ENCODE measurements at places on chromosomes 11 and 22.

DNA sequence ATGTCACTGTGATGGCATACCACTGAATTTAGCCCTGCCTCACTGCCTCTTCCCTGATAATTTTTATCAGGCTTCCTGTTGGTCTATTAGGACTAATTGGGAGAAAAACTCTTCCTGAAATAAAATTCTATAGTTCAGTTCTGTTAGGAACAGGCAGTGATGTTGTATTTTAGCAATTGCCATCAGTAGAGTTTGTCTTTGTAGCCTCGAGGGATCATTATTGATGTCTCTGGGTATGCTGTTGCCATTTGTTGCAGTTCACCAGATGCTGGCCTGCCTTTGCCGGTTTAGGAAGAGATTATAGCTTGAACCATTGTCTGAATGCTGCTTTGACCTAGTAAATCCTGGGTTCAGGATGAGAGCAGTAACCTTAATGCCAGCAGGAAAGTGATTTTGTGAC, 41.0 kb downstream of the KDM2A start:
- no peak for DNase-seq

- DNase-seq: no peak
Measured at GRCh38 chr22:45472426-45472825, 30.3 kb upstream of the FBLN1 start.

DNA sequence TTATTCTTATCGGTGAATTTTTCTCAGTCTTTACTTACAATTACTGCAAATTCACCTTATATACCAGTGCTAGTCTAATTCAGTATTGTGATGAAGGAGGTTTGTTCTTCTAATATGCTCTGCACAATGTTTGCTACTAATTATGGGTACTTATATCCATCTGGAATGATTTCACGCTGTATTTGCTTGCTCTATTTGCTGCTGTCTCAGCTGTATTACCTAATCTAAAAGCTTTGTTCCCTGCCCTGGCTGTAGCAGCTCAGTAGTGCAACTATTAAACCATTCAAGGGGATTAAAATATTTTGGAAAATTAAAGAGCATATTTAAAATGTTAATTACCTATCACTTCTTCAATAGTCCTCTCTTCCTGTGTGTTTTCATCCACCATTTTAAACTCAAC, 375.3 kb downstream of the LUZP2 start:
- no peak for DNase-seq

- no peak for DNase-seq
Measured at GRCh38 chr11:124875401-124875800, 10.2 kb downstream of the ROBO3 start.

DNA sequence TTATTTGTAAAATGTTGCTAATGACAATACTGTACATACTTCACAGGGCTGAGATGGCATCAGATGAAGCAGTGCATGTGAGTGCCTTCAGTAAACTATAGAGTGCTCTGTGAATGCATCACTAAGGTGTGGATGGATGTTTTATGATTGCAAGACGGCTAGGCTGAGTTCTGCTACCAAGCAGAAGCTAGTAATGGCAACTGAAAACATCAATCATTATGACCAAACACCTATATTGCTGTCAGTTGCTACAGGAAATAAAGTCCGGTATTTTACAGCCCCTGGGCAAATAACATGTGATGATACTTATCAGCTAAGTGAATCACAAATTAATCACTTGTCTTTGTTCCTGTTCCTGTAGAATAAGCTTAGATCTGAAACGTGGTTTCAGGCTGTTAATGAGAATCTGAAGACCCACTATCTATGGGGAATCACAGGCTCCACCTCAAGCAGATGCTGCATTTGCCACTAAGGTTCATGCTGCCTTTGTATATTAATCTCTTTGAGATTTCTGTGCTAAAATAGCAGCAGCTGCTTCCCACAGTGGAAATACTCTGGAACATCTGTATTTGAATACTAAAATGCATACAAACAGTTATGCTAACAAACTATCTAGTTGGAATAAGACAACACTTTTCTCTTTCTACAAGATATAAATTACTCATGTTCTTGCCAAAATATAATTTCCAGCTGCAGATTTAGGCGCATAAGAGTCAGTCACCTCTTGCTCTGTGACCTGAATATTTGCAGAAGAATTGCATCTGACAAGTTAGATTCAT, 254.0 kb upstream of the PITPNB start:
- DNase-seq: no peak

DNA sequence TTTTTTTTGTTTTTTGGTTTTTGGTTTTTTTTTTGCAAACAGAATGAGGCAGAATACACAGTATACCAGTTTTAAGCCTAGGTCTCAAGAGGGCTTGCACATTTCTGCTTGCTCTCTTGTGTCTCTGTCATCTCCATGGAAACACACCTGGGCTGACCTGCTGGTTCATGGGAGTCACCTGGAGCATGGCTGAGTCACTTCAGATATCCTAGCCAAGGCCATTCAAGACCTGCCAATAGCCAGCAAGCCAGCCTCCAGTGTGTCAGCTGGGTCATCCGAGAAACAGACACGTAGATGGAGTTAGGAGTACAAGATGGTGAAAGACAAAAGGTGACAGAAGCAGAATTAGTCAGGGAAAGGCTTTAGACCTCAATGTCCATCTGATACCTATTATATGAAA, 124.2 kb upstream of the SEZ6L start:
- DNase-seq: no peak

DNA sequence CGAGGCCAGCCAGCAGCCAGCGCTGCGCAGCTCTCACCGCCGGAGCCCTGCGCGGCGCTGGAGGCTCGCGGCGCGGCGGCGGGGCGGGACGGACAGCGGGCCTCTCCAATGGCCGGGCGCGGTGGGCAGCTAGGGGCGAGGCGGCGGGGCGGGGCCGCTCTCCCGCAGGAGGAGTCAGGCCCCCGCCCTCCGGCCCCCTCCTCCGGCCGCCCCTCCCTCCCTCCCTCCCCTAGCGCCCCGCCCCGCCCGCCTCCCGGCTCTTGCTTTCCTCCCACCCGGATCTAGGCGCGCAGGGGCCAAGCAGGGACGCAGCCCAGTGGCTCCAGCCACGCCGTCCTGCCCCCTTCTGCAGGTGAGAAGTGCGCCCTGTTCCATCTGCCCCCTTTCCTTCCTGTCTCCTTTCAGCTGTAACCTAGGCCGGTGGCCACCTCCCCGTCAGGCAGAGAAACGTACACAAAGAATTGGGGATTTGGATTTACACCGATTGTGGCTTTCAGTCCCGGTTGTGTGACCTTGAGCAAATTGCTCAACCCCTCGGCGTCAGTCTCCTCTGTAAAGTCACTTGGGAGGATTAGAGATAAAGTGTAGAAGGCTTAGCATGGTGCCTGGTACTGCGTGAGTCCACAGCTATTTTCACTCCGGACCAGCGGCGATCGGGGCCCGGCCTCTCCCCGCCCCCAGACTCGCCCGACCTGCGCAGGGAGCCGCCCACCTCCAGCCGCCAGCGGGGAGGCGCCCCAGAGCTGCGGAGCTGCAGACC, at the start of gene FZD4:
Gene FZD4, minus strand, starts transcription at position 35 of the 760 bp plus-strand sequence. CDS start 310 bp downstream, outside the sequence.
- DNase-seq: peak; percentile 74

GRCh38 chr11:46267930-46268329, 9.5 kb upstream of the CREB3L1 start:
- DNase-seq: no peak

- no peak for DNase-seq
Measured at GRCh38 chr11:57314221-57314973, 10.4 kb downstream of the TNKS1BP1 start.

- DNase-seq: no peak
Measured at GRCh38 chr11:41666951-41667653, 207.7 kb upstream of the LRRC4C start.

- no peak for DNase-seq
Measured at GRCh38 chr22:19691721-19692341, 22.5 kb upstream of the SEPTIN5 start.

DNA sequence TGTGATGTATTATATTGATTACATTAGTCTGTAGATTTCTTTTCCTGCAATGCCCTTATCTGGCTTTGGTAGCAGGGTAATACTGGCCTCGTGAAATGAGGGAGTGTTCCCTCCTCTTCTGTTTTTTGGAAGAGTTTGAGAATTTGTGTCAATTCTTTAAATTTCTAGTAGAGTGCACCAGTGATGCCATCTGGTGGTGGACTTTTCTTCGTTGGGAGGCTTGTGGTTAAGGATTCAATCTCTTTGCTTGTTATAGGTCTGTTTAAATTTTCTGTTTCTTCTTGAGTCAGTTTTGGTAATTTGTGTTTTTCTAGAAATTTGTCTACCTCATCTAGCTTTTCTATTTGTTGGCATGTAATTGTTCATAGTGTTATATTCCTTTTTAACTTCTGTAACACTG, 18.9 kb downstream of the SHANK3 start:
- DNase-seq: no peak

DNA sequence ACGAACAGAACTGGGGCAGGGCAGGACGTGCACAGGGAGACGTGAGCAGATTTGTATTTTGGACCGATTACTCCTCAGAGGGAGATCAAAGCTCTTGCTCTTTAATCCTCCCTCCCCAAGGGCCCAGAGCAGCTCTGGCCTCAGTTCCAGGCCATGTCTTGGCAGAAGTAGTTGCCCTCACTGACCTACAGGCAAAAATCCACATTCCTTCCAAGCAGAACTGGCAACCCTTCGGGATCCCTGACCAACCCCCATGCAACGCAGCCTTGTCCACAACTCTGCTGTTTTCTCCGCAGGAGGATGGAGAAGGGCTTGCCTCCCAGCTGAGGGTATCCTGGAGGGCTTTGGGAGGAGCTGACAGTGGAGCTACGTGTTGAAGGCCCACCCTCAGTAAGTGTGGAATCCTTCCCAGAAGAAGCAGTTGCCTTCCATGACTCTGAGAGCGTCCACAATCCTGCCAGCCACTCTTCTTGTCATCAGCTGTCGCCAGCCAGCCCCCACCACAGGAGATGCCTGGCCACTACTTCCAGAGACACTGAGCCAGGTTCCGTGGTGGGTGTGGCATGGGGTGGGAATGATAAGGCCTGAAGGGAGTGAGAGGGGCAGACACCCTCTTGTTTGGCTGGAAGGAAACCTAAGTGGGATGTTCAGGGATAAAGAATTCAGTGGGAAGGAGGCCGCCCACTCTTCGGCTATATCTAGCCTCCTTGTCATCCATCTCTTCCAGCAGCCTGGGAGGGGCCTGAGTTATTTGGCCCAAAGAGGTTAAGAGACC, 68.1 kb downstream of the PDE2A start:
- no peak for DNase-seq

- DNase-seq: no peak
Measured at GRCh38 chr11:75872887-75873416, 57.9 kb downstream of the UVRAG start.

- DNase-seq: no peak
Measured at GRCh38 chr11:65420979-65421793, 1.4 kb upstream of the NEAT1 start.

GRCh38 chr11:284105-285020, 4.6 kb upstream of the PGGHG start:
- DNase-seq: no peak

DNA sequence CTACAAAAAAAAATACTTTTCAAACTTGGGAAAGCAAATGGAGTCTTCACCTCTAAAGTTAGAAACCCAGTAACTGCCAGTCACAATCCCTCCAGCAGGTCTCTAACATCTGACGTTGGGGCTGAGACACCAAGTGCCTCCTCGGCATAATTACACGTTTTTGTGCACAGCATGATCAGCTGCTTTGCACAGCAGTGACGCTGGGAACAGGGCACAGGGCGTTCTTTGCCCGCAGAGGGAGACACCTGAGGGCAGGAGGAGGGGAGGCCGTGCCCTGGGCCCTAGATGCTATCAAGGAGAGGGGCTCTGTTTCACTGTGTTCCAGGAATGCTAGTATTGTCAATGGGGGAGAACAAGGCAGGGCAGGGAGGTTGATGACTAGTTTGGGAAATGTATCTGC, 120.1 kb downstream of the PARVA start:
- DNase-seq: no peak

- DNase-seq: no peak
Measured at GRCh38 chr11:134469627-134470026, 57.6 kb upstream of the B3GAT1 start.

GRCh38 chr11:130674686-130675308, 226.4 kb downstream of the ADAMTS15 start:
- peak; percentile 67 for DNase-seq

GRCh38 chr22:34917239-34917638, 148.7 kb upstream of the ISX start:
- no peak for DNase-seq

DNA sequence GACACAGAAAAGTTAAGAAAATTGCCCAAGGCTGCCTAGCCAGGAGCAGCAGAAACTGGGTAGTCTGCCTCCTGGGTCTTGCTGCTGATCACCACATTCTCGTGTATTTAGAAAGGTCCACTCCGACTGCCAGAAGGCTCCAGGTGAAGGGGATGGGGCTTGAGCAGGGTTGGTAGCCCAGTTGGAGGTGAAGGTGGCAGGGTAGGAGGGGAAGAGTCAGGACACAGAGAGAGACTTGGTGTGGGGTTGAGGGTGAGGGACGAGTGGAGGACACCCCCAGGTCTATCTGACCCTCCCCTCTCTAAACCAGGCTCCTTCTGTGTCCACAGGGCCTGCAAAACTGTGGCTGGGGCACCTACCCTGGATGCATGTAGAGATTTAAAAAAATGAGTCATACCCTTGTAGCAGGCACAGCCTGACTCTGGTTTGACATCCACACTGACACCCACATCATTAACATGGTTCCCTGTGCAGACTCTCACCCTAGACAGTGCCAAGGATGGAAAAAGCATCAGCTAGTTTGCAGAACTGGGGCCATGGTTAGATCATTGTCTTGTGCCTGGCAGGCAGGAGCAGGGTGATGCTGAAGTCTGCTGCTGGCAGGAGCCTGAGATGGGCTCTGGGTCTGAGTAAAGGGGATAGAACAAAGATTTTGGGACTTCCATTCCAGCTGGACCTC, 273.2 kb downstream of the TENM4 start:
- DNase-seq: no peak

- DNase-seq: peak; percentile 97
Measured at GRCh38 chr11:57761301-57762234, at the start of gene CTNND1. TSS of gene CTNND1 (plus strand) at chr11:57761802. CDS start at chr11:57791479, 29,677 bp downstream.

DNA sequence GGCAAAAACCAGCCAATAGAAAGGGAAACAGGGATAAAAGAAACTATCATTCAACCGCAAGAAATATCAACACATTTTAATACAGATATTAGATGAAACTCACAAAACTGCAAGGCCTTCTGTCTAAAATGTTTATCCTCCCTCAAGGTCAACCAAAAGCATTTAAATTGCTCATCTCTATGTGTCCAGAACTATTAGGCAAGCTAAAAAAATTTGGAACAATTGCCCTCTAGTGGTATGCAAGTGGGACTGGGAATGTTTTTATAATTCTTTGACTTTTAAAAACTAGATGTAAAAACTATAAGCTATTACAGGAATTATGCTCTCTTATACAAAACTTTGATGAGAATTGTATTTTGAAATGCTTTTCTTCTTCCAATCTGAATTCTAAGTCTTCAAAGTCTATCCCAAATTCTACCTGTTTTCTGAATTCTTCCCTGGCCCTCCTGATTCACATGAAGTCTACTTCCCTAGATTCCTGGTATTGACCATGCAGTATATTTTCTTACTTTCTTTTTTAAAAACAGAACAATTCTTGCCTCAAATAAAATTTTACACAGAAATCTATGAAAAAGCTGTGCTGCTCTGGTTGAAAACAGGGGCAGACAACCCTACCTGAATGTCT, 4.9 kb downstream of the CWC15 start:
- DNase-seq: no peak
